ENCODE measurements at places on chromosomes 4 and X. TPM values are rescaled to one million over a fixed set of nuclear protein-coding genes. Genes with fewer than 3 reads are reported as not detected.

GRCh38 chr4:53923921-53924320 is 140.5 kb downstream of the CHIC2 start:
- H3K4me1 ChIP-seq: peaks cover 18% of the 10 kb centered on the region
- H3K27ac ChIP-seq: peak overlapping the region; percentile 7
- no peak overlapping the region for H3K4me3 ChIP-seq
- H3K27me3 ChIP-seq: no peaks in the 10 kb centered on the region
- H3K36me3 ChIP-seq: no peaks in the 10 kb centered on the region
- peak; percentile 52 for DNase-seq

DNA sequence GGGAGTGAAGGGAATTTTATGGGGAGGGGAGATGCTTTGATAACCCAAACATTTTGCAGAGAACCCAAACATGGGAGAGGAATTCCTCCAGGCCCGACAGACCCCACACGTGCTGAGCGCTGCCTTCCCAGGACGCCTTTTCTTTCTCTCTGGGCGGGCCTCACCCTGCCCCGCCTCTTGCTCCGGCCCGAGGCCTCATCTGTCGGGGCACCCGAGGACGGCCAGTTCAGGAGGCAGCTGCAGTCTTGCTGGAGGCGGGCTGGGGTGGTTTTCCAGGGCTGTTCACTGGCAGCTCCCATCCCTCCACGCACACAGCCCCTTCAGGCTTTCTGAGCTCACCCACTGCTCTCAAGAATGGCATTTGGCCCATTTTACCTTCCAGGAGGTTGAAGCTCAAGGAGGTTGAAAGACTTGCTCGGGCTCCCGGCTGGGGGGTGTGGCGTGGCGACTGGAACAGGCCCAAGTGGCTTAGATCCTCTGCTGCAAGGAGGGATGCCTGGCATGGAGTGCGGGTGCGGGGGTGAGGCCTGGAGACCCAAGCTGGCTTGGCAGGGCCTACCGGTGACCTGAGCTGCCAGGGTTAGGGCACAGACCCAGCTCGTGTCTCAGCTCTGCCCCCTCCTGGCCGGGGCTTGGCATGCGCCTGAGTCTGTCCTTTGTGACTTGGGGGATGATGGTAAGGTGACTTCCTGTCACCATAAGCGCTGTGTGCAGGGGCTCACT is 99.2 kb downstream of the PSAPL1 start:
- H3K4me3 ChIP-seq: no peak overlapping the region
- peak; percentile 58 for DNase-seq
- H3K27me3 ChIP-seq: no peaks in the 10 kb centered on the region
- no peaks in the 10 kb centered on the region for H3K36me3 ChIP-seq
- H3K4me1 ChIP-seq: peaks cover 6% of the 10 kb centered on the region
- no peak overlapping the region for H3K27ac ChIP-seq

- H3K36me3 ChIP-seq: no peaks in the 10 kb centered on the region
- peak; percentile 20 for DNase-seq
- no peak overlapping the region for H3K4me3 ChIP-seq
- H3K27ac ChIP-seq: no peak overlapping the region
Observed at GRCh38 chrX:110258552-110258951, 59.3 kb downstream of the AMMECR1 start.

GRCh38 chr4:32031026-32031425 is 1310.9 kb downstream of the PCDH7 start:
- H3K27me3 ChIP-seq: no peaks in the 10 kb centered on the region
- H3K4me1 ChIP-seq: peaks cover 2% of the 10 kb centered on the region
- no peak overlapping the region for H3K27ac ChIP-seq
- no peak for DNase-seq
- H3K36me3 ChIP-seq: no peaks in the 10 kb centered on the region
- H3K4me3 ChIP-seq: no peak overlapping the region

- H3K27ac ChIP-seq: no peak overlapping the region
- H3K4me3 ChIP-seq: no peak overlapping the region
- H3K36me3 ChIP-seq: no peaks in the 10 kb centered on the region
- no peak for DNase-seq
Observed at GRCh38 chr4:167555338-167556022, 321.2 kb upstream of the SPOCK3 start.

The ZMAT1 gene
- not detected for total RNA-seq

The ANKRD50 gene
- 47.6 TPM for total RNA-seq
